ENCODE measurements at places on chromosomes 2 and 18. TPM values are rescaled to one million over a fixed set of nuclear protein-coding genes. Genes with fewer than 3 reads are reported as not detected.

ECEL1 gene
- total RNA-seq: 0.39 TPM

SH3BP4 gene
- 29.9 TPM for total RNA-seq

DNA sequence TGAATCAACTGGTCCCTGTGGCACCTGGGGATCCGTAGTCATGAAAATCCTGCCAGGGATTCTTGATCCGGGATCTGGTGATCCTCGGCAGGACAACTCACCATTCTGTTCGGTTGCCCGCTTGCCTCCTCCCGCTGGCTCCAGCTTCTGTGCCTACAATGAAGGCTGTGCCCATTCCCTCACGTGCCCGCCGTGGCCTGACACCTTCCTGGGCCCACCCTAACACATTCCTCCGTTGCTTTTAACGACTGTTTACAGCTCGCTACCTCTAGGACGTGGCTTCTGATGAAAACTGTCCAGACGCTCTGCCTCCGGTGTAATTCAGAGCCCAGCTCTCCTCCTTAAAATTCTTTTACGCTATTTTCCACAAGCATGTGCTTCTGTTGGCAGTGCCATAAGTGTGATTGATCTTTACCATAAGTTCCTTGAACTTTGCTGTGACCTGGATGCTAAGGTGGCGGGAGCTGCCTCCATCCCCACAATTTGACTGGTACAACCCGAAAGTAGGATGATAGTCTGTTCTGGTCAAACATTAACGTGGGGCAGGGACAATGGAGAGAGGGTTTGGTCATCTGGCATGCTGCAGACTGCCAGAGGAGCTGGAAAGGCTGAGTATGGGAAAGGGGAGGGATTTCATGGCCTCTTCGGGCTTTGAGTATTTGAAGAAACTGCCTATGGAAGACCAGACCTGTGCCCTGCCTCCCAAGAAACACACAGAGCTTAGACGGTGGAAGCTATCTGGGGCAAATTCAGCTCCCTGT lies 206.8 kb upstream of the TNP1 start:
- no peak for DNase-seq

DNA sequence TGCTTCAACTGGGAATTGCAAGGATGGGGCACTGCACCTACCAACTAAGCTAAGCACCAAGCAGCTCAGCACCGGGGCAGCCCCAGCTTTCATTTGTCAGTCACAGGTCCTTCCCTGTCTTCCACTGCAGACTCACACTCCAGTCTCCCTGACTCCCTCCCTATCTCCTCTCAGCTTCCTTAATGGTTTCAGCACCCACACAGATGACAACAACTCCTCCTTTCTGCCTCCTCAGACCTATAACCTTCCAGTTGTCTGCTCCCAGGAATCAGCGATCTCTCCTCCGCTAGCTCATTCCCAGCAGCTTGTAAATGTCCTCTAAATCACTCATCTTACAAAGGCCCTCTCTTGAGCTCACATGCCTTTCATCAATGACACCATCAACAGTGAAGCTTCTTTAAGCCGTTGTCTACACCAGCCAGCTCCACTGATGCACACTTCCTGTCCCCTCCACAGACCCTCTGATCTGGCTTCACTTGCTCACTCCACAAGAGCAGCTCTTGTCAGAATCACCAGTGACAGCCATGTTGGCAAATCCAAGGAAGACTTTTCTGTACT lies 32.1 kb downstream of the CLASP1 start:
- DNase-seq: no peak

- no peak for DNase-seq
Observed at GRCh38 chr2:2648094-2648493, 317.0 kb upstream of the MYT1L start.

- DNase-seq: no peak
Observed at GRCh38 chr2:15691586-15692310, 100.1 kb downstream of the DDX1 start.
